ENCODE measurements at places on chromosomes 11 and 22.

GRCh38 chr11:7314811-7315604, 63.3 kb downstream of the SYT9 start:
- no peak for DNase-seq

DNA sequence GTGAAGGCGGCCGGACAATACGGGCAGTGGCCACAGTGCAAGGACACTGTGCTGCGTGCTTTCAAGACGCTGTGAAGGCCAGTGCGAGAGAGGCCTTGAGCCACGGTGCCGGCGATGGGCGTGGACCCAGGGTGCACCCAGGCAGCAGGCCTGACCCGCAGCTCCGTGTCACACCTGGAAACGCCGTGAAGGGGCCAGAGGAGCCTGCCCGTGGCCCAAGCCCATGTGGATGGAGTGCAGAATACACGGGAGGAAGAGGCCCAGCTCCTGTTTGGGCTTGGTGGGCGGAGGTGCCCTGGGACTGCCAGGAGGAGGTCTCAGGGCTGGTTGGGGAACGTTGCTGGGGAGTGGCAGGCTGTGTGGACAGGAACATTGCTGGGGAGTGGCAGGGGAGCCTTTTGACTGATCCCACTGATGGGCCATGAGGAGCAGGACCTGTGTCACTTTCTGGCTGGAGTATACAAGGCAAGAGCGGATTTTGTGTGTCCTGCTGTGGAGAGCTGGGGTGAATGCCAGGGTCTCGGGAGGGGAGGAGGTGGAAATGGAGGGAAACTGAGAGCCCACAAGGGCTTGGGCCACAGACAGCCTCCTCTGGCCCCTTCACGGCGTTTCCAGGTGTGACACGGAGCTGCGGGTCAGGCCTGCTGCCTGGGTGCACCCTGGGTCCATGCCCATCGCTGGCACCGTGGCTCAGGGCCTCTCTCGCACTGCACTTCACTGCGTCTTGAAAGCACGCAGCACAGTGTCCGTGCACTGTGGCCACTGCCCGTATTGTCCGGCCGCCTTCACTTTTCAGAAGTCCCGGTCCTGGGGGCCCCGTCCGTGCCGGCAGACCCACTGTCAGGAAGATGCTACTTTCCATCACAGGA, 925.4 kb downstream of the BRD1 start:
- no peak for DNase-seq

- no peak for DNase-seq
Measured at GRCh38 chr11:62146476-62147200, 22.8 kb downstream of the INCENP start.

GRCh38 chr22:32517921-32518320, 43.3 kb downstream of the FBXO7 start:
- DNase-seq: no peak

DNA sequence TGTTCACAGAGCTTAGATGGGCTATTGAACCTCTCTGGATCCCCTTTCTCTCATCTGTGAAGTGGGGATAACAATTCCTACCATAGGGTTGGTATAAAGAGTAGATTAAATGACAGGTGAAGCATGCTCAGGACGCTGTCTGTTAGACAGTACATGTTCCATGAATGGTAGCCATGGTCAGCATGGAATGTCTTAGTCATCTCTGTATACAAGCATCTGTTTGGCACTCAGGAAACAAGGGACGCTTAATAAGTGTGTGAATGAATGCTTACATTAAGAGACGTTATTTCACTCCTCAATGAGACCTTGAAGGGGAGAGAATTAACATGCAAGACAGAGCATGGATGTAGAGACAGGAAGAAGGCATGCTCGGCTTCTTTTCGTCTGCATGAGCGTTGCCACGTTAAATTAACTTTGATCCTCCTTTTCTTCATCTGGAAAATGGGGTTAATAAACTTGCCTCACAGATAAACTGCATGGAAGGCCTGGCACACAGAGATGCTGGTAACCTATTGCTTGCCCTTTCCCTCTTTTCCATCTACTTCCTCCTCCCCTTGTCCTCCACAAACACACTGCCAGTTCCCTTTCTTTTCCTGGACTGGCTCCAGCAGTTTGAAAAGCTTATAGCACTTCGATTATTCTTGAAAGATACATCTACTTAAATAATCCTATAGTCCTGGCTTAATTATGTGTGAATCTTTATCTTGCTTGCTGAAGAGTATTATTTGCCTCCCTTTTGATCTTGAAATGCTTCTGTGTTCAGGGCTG, 267.2 kb upstream of the MTNR1B start:
- DNase-seq: no peak

- DNase-seq: no peak
Measured at GRCh38 chr22:23361676-23362075, 181.4 kb downstream of the BCR start.

GRCh38 chr11:123451183-123451781, 21.2 kb downstream of the GRAMD1B start:
- DNase-seq: no peak

- no peak for DNase-seq
Measured at GRCh38 chr11:28730889-28731288, 622.7 kb downstream of the METTL15 start.

All from GOT3 (cell line).